ENCODE measurements at places on chromosomes 12 and 14.
A peak's percentile ranks its signal among the peaks of the same experiment; 100 is the strongest.

DNA sequence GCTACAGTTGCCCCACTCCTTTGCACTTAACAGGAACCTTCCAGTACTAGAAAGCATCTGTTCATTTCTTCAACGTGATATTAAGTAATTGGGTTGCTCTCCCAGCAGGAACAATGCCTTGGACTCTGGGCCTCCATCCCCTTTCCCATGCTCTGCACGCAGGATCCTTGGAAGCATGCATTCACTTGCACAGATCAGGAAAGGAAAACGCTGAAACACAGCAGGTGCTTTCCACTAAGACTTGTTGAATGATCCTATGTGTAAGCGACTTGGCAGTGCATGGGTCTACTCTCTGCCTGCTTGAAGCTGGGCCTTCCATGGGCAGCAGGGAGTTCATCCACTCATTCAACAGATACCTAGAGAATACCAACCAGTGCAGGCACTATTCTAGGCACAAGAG, 2.3 kb downstream of the LTBP2 start:
- DNase-seq, result no peak

DNA sequence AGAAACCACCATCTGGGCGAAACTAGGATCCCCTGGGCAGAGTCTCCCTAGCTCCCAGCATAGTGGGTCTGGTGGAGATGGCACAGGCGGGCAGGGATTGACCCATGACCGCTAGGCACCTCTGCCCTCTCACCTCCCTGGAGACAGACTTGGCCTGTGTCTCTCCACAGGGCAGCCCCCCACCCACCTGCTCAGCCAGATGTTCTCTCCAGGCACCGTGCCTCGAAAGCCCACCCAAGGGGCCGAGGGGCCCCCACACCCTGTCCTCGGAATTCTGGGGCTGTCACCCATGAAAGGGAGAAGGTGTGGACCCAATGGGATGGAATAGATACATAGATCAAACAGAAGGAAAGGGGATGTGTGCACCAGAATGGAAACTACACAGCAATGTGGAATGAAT, 229.1 kb upstream of the RTL1 start:
- no peak for DNase-seq

DNA sequence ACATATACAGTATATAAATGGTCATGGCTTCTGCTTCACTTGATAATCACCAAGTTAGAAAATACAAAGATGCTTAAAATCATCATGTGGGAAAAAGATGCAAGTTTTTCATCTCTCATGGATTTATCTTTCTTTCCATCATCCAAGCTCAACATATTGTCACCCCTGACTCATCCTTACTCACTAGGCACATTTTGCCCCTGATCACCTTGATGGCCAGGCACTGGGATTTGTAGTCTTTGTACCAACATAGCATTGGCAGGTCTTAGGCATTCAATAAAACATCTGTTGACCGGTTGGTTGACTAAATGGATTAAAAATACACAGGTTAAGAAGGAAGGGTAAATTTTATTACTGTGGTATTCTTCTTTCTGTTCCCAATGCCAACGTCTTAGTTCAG, 28.1 kb downstream of the KLHDC2 start:
- DNase-seq, result no peak

DNA sequence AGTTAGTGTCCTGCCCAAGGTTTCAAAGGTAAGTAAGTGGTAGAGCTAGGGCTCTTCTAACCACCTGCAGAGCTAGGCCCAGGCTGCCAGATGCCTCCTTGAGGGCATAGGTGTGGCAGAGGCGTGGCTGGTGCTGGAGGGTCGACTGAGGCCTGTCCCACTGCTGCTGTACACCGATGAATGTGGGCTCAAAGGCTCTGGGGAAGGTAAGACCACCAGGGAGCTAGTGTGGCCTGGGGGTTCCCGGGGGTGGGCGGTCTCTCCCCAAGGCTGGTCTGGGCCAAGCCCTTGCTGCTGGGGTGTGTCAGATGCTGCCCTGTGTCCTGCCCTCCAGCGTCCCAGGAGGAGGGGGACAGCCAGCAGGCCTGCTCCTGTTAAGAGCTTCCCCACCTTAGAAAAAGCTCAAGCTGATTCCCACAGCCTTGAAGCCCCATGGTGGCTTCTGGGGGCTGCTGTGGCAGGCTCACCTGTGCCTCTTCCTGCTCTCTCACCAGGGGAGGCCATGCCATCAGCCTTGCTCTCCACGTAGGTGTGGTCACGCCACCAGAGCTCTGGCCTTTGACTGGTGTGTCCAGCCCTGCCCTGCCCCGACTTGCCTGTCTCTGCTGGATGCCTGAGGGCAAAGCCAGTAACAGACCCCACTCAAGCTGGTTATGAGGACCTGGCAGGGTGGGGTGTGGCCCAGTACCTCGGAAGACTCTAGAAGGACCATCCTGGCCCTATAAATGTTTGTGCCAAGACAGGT, 36.8 kb downstream of the SH2B3 start:
- DNase-seq, result no peak

DNA sequence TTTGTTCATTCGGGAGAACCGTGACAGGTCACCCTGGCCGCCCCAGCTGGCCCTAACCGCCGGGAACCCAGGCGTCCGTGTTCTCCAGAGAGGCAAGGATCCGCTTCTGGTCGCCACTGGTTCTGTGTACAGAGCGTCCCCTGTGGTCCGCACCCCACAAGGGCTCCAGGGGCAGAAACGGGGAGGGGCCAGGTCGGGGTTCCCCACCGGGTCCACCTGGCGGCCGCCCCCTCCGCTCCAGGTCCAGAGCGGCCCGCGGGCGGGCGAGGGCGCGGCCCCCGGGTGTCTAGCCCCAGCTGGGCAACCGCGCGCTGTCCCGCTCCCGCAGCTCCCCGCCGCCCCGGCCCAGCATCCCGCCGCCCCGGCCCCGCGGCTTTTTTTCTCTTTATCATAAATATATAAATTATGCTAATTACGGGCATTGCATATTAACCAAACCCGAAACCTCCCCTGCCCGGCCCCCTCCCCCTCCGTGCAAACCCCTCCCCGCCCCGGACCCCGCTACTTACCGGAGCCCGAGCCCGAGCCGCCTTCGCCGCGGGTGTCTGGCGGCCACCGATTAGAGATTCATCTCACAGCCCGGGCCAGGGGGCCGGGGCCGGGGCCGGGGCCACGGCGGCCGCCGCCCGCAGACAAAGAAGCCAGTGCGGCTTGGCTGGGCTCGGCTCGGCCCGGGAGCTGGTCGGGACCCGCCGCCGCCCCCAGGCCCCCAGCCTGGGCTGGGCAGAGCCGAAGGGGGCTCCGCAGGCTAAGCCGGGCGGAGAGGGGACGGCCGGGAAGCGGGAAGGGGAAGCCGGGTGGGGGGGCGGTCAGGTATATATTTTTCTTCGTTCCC, 512 bp downstream of the POU6F1 start:
- DNase-seq, result peak; percentile 55

- DNase-seq, result no peak
Observed at GRCh38 chr14:92650581-92651105, 97.8 kb downstream of the LGMN start.

DNA sequence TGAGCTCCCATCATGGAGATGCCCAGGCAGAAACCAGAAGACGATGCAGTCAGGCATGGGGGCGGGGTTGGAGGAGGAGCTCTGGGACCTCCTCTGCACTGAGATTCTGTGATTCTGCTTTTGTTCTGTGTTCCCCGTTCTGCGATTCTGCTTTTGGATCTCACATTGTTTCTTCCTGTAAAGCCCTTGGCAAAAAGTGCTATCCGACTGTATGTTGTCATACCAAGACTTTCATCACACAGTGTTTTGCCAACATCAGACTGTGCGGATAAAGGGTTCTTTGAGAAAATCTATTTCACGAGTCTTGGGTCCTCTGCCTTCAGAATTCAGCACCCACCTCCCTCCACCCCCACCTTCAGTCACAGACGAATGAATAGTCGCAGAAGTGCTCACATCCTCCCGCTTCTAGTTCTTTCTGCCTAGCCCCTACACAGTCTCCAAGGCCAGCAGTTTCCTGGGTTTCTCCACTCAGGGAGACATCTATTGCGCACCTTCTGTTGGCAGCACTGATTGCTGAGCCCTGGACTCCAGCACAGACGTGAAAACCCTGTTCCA, 24.7 kb upstream of the PWP1 start:
- DNase-seq, result no peak

DNA sequence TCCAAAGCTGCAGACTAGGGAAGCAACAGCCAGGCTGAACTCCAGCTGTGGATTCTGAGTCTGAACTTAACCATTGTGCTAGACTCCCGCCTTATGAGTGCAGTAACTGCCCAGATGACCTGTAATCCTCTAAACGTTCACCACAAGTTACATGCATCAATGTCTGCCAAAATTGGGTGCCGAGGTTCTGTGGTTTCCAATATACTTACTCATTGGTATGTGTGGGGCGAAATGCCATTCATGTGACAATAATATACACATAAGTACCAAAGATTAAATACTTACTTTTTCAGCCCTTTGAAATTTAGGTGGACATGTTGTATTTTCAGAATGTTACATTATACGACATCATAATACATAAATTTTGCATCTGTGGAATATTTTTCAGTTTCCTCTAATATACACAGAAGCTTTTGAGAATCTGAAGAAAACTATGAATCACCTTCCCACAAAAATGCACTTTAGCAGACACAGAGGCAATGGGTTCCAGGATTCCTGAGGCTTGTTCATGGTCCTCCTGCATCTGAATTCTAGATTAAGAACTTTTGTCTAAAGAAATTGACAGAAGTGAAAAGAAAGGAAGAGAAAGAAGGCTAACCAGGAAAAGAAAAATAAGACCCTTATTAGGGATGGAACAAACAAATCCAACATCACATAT, 31.7 kb downstream of the GRIP1 start:
- no peak for DNase-seq

DNA sequence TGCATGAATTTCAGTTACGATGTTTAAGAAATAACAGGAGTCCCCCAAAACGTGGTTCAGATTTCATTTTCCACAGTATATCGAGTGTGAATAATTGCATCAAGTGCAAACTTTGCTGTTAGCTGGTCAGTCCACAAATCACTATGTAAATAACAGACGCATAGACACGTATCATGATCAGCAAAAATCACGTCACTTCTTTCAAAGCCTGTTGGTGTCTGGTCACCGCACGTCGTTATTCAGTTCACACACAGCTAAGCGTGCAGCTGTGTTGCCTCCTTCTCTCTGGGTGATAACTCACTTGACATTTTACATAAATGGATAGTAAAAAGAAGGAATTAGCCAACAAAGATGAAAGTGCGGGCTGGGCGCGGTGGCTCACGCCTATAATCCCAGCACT, 126.8 kb upstream of the MED13L start:
- DNase-seq, result no peak
